ENCODE measurements at places on chromosomes 5 and 9.

GRCh38 chr9:12813960-12814876 is 39.4 kb downstream of the LURAP1L start:
- DNase-seq, result no peak

GRCh38 chr5:147743012-147743411 is 39.5 kb downstream of the JAKMIP2 start:
- DNase-seq, result no peak

GRCh38 chr9:38641985-38642864 is 21.8 kb upstream of the ANKRD18A start:
- no peak for DNase-seq

GRCh38 chr9:87584326-87584725 is 86.7 kb downstream of the DAPK1 start:
- no peak for DNase-seq

DNA sequence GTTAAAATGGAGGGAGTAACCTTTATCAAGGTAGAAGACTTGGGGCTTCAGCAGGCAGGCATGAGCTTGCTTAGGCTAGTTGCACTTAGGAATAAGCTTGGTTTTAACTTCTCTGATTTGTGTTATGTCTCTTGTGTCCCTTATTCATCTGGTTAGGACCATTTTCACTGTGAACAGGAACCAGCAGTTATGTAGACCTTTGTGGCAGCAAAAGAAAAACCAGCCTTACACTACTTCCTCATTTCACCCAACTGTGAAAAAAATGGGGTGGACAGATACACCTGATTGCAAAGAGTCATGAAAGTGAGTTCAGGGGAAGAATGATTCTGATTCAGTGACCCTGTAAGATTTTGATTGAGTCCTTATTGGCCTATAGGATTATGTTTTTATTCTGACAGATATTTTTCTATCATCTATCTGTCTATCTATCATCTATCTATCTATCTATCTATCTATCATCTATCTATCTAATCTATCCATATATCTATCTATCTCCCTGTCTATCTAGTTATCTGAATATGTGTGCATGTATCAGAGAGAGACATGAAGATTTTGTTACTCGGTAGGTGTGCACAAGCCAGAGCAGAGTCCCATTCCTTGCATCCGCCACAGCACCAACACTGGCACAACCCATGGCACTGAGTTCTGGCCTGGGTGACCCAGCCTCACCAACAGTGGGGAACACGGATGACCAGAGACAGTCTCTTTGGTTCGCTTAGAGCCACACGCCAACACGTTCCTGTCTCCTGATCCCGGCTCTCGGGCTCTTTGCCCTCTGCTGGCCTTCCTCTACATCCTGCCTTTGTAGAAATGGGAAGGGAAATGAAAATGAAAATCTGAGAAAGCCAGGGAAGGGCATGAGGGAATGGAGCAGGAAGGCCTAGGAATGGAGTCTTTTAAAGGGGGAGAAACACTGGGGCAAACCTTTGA is 1.3 kb upstream of the ZNF366 start:
- DNase-seq, result no peak

GRCh38 chr5:91494447-91494996 is 111.4 kb upstream of the ARRDC3 start:
- DNase-seq, result no peak

DNA sequence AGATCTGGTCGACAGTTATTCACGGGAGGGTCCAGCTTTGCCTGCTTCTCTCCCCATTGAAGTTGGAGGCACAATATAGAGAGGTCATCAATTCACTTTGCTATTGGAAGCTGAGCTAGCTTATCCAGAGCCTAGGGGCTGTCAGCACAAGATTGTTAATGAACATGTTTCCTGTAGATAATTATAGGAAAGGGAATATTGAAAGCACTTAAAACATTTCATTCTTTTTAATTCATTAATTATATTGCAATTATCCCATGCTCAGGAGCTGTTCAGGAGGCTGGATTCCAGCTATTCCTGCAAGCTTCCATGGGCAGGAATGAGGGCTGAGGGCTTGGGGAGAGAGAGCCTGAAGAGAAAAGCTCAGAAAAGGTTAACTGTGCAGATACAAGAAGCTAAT is 153.1 kb upstream of the BRINP1 start:
- DNase-seq, result no peak

DNA sequence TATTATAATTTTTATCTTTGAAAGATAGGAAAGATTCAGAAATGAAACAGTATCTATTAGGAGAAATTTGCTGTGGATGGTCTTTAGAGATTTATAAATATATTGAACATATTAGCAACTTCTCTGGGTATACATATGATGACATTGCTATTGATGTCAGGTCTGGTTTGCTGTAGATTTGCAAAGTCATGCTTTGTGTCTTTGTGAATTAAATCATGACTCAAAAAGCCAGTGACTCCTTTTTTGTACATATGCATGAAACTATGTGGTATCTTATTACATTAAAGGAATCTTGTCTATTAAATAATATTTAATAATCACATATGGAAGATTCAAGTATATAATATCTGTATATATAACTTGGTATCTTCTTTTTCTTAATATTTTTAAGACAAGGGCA is 141.9 kb downstream of the ST8SIA4 start:
- DNase-seq, result no peak

DNA sequence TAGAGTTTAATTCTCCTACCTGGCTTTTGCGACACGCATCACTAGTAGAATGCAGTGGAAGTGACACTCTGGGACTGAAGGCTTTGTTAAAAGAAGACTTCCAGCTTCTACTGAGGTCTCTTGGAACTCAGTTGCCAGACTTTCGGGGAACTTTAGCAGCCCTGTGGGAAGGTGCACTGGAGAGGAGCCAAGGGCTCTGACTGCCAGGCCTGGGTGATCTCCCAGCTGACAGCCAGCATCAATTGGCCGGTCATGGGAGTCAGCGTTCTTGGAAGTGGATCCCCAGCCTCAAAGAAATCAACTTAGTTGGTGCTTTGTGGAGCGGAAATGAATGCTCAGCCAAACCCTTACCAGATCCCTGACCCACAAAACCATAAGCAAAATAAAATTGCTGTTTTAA is 87.1 kb downstream of the OSTF1 start:
- no peak for DNase-seq

GRCh38 chr9:136717399-136717798 is 5.0 kb downstream of the DIPK1B start:
- DNase-seq, result no peak

DNA sequence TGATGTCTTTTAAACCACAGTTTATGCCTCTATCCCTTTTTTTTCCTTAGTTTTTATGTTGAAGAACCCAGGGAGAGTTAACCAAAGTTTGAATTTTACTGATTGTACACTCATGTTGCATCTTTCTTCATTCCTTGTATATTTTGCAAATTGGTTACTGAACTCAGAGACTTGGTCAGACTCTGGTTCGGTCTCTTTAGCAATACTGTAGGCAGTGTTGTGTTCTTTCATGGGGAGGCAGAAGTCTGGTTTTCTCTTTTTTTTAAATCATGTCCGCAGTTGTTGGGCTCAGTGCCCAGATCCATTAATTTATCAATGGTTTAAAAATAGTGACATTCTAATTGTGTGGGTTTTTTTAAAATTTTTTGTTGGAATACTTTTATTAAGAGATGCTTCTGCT is 23.4 kb downstream of the UBE2R2 start:
- DNase-seq, result no peak

GRCh38 chr5:9166202-9167112 is 379.4 kb downstream of the SEMA5A start:
- no peak for DNase-seq

DNA sequence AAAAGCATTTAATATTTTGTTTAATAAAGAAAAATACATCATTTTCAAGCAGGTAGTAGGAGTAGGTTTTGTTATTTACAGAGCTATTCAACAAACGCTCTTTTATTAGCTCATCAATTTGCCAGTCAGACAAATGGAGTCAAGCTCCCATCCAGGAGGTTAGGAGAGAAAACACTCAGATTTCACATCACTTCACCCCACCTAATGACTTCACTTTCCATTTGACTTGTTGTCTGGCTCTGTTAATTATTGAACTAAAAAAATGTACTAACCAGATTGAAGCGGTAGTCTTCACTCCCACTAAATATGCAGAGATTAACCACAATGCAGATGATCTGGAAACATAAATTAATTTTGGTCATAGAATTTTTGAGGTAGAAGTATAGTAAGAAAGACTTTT is 193.6 kb upstream of the VCAN start:
- DNase-seq, result no peak

- no peak for DNase-seq
These were observed 257.9 kb upstream of the ADRA1B start for GRCh38 chr5:159658266-159658925.

DNA sequence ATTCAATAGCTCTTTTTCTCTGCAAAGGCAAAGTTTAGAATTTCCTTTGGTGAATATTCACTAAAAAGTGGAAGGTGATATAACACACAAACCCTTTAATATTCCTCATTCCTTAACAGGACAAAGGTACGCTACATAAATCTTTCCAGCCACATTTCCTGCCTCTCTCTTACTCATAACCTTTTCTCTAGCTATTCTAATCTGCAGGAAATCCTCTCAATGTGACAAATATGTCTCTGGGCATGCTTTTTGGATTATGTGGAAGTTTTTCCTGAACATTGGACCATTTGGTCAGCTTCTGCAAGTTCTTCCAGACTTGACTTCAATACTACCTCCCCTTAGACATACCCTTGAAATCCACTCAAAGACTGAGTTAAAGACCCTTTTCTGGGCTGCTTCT is 186.3 kb upstream of the TUSC1 start:
- DNase-seq, result no peak

All from esophagus squamous epithelium (tissue), 5 donors.